NCI-H2171 treated with DMSO at 0.1 percent for 48 hours (cell line): ENCODE measurements at places on chromosomes 2 and 18.
A peak's percentile ranks its signal among the peaks of the same experiment; 100 is the strongest.

DNA sequence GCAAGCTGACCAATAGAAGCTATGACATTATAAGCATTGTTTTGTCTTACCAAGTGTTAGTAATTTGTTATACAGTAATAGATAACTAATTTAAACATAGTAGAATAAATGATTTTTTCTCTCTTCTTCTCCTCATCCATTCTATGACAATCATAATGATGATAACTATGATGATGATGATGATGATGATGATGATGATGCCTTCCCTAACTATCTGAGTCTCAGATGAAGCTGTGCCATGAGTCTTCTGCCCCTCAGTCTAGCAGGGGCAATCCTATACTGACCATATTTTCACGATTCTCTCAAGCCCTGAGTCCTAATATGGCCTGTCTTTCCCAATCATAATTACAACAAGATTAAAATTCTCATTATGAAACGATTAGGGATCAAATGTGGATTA is 1369.0 kb downstream of the LRP1B start:
- DNase-seq = no peak

GRCh38 chr2:119465687-119466086 is 34.0 kb downstream of the TMEM37 start:
- DNase-seq = no peak

DNA sequence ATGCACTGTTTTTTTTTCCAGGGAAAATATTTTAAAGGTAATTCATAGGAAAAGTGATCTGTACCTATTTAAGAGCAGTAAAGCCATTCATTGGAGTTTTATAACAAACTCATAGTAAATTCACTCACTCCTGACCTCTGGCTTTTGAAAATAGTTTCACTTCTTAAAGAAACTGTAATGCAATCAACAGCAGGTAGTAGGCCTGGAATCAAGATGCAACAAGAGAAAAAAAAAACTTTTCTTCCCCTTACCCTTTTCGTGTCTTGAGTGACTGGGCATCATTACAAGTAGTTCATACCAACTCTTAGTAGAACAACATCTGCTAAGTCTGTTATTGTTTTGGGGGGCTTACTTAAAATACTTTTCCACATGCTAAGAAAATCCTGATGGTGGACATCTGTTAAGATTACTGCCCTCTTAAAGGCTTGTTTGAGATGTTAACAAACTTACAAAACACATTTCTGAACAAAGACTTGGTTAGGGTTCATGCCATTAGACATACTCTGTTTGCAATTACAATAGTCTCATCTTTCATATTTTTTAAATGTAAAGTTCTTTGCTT is 164.1 kb upstream of the FOSL2 start:
- DNase-seq = no peak

DNA sequence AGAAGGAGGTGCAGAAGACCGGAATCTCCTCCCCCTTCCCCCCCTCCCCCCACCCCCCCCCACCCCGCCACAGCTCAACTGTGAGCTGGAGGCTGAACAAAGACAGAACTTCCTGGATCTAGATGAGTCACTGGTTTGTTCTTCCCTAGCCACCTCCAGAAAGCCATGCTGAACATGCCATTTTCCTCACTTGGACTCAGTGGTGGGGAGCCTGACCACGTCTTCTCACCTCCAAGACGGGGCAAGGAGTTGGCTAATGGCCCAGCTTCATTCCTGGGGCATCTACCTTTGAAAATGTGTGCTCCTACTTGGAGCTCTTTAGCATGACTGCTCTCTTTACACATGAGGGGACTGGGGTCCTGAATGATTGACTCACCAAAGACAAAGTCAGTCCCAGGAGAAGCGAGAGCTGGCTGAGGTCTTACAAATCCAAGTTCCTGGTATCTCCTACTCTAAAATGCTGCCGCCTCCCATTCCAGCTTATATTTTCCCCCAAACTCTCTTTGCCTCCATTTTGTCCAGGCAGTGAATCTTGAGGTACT is 22.6 kb upstream of the FZD5 start:
- DNase-seq = no peak

DNA sequence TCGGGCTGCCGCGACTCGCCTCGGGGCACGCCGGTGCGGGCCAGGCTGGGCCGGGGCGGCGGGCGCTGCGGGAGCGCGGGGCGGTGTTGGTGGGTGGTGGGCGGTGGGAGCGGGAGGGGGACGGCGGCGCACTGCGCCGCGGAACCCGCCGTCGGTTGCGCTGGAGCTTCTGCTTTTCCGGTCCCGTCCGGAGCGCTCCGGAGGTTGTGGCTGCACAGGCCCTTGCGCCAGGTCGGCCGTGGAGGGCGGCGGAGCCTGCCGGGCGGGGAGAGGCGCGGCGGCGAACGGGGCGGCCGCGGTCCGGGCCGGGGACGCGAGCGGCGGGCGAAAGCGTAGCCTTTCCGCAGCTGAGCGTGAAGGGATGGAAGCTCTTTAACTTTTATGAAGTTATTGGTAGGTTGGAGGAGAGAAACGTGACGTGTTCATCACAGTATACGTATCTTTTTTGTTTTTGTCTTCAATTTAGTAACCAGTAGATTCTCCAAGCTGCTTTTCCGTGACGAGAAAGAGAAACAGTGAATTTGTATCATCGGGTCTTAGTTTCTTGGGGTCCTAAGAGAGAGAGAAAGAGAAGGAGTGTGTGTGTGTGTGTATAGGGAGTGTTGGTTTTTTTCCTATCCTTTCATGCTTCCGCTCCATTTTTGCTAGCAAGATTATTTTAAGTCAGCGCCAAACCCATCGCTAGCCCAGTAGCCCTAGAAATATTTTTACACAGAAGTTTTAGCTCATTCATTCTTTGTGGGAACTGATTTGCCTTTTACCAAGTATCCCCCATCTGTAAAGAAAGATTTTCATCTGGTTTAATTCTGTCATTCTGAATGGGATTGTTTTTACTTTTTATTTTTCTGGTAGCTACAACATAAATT is 535 bp downstream of the ATG4B start:
- no peak for DNase-seq

DNA sequence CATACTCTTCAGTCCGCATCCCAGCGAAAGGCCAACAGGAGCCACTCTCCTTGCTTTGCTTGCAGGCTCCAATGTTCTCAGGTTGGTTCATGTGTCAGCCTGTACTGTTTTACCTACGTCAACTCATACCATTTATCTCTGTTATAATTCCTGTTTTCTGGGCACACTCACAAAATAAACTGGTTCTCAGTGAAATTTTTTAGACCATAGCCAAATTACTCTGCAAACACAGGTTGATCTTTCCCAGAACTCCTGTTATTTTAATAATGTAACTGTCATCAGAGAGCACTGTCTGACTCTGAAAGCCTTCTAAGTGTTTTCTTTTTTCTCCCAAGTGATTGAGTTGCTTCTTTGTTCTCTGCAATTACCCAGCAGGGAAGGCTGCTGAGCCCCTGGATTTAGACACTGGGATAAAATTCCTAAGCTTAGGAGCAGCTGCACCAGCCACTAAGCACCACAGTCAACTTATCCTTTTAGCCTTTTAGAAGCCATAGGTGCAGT is 111.6 kb upstream of the PIEZO2 start:
- DNase-seq = no peak

DNA sequence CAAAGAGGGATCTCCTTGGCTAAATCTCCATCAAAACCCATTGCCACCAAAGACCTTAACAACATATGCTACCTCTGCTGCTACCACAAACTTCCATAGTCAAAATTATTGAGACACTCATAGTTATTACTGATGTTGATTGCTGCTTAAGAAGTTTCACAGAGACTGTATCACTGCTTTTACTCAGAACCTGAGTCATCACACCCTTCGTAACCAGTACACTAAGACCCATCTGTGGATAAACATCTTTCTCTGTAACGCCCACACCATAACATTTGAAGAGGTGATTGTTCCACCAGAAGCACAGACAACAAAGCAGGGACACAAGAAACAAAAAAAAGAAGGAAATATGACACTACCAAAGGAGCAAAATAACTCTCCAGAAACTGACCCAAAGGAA is 1563.1 kb downstream of the LRP1B start:
- DNase-seq = no peak

DNA sequence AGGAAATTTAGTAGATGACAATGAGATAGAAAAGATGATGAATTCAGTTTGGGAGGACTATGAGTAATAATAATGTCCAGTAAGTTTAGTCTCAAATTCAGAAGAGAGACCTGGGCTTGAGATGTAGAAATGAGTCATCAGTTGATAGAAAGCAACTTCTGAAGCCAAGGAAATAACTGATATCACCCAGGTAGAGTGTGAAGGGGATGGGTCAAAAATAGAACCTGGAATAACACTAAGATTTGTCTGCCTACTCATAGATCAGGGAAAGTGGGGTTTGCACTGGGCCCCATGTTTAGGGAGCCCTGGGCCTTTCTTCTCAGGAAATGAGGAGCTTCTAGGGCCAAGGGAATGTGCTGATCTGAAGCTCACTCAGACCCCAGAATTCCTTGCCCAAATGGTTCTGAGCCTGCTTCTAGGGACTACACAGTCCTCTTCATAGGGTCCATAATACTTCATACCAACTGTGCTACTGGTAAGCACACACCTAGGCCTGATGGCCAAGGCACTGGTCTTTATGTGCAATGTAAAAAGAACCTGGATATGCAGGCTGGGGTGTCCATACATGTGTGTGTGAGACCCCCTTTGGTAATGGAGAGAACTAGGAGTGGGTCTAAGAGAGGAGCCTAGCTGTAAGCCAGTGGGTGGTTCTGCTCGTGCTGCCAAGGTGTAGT is 141.2 kb downstream of the IKZF2 start:
- DNase-seq = no peak

- DNase-seq = no peak
Observed at GRCh38 chr2:69237070-69237670, 149.9 kb downstream of the GFPT1 start.

DNA sequence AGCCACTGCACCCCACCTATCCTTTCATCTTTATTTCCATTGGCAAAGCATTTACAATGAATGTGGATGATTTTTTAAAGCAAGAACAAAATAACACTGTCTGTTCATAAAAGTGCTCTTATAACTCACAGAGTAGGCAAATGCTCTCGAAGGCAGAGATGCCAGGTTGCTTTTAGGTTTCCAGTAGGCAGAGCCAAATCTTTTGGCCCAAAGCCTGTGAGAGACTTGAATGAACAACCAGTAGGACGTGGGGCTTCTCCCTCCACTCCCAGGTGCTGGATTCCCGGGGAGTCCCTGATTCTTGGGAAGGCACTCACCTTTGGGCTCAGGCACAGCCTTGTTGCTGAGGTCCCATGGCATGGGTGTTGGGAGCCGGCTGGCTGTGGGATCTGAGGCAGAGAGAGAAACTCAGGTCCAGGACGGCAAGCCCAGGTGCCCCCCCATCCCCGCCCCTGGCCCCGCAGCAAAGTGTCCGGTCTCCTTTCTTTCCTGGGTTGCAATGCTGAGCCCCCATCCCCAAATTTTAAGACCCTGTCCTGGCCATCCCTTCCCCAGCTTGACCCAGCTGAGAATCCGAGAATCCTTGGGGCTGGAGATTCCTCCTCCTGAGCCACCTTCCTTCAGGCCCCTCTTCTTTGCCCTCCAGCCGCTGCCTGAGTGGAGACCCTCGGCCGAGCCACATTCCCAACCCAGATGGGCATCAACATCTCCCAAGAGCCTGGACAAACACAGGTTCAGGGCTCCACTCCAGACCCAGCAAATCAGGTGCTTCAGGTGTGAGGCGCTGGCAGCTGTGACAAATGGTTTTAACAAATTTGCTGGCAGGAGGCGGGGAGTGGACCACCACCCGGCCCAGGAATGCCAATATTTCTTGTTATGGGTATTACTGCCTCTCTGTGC is 5.8 kb downstream of the NEURL3 start:
- no peak for DNase-seq

GRCh38 chr2:71478806-71479205 is 25.4 kb downstream of the DYSF start:
- DNase-seq = no peak

GRCh38 chr18:76455003-76455676 is 39.9 kb downstream of the ZNF516 start:
- DNase-seq = no peak

- DNase-seq = peak; percentile 38
Observed at GRCh38 chr2:100427627-100428258, 10.3 kb upstream of the CHST10 start.

DNA sequence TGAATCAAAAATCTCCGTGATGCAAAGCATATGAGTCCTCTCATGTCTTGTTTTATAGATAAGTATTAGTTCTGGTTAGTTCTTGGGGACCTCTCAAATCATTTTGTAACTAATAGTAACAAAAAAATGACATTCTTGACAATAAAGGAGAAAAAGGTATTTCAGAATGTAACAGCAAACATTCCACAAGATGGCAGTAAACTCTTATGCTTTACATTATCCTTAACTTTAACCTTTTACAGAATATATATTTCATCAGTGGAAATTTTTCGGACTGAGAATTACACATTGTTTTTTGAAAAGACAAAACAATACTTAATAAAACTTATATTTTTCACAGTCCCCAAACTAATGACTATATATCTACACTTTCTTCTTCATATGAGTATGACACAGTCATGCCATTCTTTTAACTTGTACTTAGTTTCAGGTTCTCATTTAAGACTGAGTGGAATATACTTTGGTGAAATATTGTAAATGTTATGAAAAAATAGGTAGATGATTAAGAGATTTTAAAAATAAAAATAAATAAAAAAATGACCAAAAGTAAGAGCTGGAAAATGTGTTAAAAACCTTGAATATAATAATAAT is 142.9 kb upstream of the NXPH2 start:
- DNase-seq = peak; percentile 60

GRCh38 chr18:58205443-58206160 is 161.6 kb downstream of the NEDD4L start:
- DNase-seq = no peak

GRCh38 chr2:98759827-98760625 is 29.1 kb upstream of the MGAT4A start:
- DNase-seq = no peak

DNA sequence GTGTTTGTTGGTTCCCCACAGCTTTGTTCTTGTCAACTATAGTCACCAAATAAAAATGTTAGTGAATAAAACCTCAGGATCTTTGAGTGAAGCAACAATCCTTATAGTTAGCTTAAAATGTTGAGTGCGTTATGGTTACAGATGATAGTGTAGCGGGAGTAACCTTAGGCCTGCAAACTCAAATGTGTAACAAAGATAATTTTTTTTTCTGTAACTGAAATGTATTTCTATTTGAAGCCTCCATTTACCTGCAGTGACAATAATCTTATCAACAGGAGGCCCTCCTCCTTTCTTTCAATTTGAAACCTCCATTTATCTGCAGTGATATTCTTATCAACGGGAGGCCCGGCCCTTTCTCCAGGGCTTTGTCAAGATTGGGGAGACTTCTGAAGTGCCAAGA is 3.1 kb upstream of the C2orf49 start:
- no peak for DNase-seq

DNA sequence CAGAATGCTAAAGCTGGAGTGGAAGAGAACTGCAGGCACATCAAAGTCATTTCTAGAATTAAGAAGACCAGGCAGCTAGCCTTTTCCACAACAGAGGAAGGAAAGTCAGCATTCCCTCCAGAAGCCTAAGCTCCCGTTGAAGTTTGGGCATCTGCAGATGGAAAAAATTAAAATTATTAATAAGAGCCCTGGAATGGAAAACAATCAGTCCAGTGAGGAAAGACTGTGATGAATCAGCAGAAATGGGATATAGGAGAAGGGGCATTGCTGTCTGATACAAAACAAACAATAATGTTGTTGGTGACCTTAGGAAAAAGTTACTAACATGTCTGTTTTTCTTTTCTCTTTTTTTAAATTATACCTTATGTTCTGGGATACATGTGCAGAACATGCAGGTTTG is 450.7 kb upstream of the SLC14A2 start:
- no peak for DNase-seq

- no peak for DNase-seq
Observed at GRCh38 chr2:69755862-69756467, 14.0 kb downstream of the ANXA4 start.

- no peak for DNase-seq
Observed at GRCh38 chr2:12430407-12431133, 286.2 kb upstream of the TRIB2 start.
